ENCODE measurements at places on chromosomes 1 and 21. TPM values are rescaled to one million over a fixed set of nuclear protein-coding genes. Genes with fewer than 3 reads are reported as not detected.

- DNase-seq = no peak
These were observed 137.4 kb downstream of the FGGY start for GRCh38 chr1:59434336-59434735.

DNA sequence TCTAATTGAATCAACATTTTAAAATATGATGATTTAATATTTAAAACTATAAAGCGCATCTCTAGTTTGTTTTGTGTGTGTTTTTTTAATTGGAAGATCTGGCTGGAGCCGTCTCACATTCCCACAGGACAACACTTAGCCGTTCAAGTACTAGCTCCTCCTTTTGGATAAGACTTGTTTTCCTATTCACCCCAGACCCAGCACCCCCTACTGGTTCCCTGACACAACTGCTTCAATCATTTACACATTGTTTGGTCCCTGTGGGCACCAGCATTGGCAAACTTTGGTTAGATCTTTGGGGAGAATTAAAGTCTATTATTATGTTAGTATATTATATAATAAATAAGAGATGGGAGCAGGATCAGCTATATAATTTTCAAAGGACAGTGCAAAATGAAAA lies 34.5 kb downstream of the TYW3 start:
- DNase-seq = no peak

DNA sequence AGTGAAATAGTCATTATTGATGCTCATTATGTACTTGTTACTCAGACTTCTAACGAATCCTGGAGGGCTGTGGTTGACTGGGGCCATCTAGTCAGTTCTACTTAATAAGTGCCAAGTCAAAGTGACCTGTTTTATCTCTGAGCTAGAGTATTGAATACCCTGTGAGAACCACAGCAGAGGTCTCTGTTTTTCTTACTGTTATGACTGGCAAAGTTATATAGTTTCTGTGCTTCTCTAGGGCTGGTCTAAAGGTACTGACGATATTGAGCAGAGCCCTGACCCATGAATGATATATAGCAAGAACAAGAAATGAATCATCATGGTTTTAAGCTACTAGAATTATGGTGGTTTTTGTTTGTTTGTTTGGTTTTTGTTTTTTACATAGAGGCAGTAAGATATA lies 555.8 kb downstream of the PLA2G4A start:
- DNase-seq = no peak

DNA sequence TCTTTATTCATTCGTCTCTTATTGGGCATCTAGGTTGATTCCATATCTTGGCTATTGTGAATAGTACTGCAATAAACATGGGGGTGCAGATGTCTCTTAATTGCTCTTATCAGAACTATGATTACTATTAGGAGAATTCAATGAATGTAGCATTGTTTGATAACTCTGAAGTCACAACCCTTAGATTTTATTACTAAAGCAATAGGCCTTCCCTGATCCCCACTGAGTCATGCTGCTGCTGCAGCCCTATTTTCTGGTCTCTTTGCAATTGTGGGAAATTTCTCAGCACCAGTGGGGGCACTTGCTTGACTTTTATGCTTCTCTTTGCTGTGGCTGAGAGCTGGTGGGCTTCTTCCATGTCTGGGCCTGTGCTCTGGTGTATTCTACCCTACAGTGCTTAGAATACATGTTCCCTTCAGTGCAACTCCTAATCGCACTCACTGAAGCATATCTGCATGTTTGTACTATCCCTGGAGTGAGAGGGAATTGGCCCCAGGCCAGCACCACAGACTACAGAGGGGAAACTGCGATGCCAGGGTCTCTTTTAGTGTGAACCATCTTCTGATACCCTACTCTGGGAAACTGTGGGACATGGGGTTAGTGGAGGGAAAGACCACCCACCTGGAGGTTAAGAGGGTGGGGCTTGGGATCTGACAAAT lies 52.2 kb upstream of the ROR1 start:
- DNase-seq = no peak

Gene PRR9
- not detected for total RNA-seq

DNA sequence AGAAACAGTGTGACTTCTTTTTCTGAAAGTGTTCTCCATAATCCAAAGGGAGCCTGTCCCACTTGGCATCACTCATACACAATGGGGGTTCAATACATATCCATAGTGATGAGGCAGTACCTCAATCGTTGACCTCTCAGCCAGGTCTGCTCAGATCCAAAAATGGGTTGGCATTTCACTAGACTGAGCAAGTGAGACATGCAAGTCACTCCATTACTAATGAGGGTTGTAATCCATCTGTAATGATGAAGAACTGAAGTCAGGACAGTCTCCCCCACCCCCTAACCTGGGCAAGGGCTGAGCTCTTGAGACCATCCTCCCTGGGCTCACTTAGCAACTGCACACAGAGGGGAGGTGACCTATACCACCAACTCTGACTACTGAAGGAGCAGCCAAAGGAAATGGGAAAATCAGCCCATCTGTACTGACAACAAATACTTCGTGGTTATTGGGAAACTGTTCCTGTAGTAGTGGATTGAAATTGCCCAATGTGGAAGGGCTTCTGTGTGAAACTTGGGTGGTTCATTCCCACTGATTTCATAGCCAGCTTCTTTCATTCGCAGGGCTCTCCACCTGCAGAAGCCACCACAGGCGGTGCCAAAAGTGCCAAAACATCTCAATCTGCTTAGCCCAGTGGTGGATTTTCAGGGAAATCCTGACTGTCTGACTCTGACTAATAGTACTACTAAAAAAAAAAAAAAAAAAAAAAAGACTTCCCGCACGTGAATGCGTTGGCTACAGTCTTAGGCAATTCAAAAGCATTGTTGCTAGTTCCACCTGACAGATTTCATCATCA lies 5.0 kb downstream of the NGF start:
- DNase-seq = no peak

DNA sequence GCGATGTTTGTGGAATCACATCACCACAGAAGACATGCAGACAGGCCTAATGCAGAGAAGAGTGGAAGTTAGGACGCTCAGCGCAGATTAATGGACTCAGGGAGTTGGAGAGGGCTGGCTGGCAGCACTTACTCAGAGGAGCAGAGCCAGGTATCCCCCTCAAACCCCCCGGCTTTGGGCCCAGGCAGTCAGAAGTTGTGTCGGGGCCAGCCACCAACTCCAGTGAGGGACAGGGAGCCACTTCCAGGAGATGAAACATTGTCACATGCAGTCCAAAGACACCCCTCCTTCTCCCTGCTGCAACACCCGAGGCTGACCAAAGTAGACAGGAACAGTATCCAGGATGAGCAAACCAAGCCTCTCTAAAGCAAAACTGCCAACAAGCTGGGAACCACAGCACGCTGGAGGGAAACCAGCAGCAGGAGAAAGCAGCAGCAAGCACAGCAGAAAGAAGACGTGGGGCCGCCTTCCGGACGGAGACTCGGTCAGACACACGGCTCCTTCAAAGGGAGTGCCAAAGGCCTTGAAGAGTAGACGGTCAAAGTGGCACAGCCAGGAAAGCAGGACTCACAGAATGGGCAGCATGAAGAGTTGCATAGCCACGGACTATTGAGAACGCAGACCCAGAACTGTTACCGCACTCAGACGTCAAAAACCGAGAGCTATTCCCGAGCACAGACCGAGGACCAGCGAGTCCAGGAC lies 149.3 kb downstream of the PCBP3 start:
- DNase-seq = no peak

Gene FTCD
- 553 TPM for total RNA-seq

Gene MSH4
- not detected for total RNA-seq

DNA sequence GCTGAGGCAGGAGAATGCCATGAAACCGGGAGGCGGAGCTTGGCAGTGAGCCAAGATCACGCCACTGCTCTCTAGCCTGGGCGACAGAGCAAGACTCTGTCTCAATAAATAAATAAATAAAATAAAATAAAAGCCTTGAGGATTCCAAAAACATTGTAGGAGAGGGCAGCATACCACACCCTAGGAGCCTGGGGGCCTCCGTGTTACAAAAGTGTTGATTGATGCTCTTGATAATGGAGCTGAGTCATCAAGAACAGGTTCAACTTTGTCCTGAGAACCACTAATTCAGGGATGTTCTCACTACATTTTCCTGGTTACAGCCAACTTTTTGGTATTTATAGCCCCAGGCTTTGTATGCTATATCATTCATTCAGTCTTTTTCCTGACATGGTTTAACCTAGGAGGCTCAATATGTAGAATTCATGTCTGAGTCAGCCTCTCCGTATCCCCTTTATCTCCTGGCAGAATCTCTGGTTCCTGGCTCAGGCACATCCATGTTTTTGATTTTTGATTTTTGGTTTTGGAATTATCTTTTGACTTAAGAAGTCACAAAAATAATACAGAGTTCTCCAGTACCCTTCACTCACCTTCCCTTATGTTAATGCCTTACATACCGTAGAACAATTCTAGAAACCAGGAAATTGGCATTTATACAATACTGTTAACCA lies 69.4 kb downstream of the LRRC8D start:
- no peak for DNase-seq

DNA sequence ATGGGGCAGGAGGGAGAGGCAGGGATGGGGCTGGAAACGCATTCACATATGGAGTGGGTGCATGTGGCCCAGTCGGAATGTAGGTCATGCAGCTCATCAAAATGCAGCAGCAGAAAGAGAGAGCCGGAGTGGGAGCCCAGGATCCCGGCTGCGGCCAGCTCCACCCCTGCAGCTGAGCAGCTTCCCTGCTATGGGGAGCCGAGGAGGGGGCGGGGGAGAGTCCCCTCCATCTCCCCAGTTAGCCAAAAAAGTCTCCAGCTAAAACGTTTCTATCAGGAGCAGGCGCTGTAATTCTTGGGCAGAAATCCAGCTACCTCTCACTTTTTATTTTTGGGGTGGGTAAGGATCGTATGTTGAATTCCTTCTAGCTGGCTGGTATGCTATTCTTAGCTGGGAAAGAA lies 39.7 kb downstream of the MRPL37 start:
- DNase-seq = no peak

- DNase-seq = no peak
These were observed 9.4 kb downstream of the KIAA1614 start for GRCh38 chr1:180921891-180922630.

- no peak for DNase-seq
These were observed 11.6 kb downstream of the SELP start for GRCh38 chr1:169618367-169618766.

Gene BMP8A
- total RNA-seq = not detected

- DNase-seq = no peak
These were observed 286.4 kb downstream of the PTBP2 start for GRCh38 chr1:97007840-97008604.

DNA sequence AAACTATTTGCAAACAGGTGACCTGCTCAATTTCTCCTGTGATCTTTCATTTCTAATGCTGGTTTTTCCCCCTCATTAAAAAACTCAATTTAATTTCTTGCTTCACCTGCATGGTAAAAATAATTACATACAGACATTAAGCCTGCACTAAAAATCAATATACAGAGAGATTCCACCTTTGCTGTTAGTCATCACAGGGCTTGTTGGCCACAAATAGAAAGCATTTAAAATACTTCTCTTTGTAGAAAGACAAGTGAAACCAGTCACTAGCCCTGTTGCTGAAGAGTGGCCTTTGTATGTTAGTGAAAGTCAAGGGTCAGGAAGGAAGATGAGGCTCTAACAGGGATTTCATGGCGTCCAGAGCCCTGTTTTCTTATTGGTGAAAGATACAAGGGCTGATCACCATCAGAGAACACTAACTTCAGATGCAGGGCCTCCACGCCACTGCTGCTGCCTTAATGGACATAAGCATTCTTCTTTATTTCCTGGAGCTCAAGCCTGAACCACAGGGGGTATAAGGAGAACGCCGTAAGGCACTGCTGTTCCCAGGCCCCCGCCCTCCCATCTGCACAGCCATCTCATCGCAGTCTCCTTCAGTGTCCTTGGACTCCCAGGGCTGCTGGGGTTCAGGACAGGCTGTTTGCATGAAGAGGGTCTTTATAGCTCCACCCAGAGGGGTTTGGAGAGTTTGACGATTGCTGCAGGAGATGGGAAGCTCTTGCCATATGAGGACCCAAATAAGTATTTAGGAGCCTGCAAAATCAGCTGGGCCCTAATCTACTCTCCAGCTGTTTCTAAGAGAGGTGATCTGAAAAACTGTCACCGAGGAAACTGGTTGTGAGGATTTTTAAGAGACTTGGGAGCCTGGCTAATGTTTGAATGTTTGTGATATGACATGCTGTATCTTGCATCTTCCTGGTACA lies 117.3 kb upstream of the IRF2BP2 start:
- DNase-seq = no peak

DNA sequence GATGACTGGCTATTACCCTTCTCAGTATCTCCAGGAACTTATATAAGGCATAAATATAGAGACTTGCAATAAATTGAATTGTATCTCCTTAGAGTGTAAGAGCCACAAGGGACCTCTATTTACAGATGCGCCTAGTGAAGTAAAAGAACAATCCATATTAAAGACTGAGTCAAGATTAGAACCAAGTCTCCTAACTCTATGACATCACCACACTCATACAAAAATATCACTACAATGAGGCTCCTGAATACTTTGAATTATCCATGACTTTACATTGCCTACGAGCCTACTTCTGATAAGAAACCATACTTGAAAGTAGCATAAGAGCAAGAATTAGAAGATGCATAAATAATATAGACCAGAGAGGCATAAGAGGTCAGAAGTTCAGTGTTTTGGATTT lies 18.8 kb downstream of the DPYD start:
- no peak for DNase-seq

Gene LCA5L
- total RNA-seq = 0.62 TPM

- DNase-seq = no peak
These were observed 98.5 kb downstream of the RERE start for GRCh38 chr1:8718850-8719361.

DNA sequence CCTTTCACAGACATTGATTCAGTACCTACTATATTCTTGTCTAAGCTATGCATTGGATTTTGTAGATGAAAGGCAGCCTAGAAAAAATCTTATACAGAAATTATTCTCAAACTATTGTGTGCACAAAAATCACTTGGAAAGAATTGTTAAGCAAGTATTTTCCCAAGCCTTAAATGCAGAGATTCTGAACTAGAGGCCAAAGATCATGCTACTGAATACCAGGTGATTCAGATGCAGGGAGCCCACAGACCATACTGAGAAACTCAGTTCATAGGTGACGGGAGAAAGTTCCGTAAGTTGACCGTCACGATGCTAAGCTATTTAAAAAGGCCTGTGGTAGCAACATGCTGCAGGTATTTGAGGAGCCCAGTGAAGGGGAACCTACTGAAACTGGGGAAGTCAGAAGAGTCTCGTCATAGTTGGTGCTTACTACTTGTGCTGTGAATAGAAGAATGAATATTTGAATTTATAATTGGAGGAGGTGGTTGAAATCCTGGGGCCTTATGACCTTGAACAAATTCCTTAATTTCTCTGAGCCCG lies 150.8 kb downstream of the NFIA start:
- DNase-seq = no peak

Measured in right lobe of liver (tissue), 6 donors.